ENCODE measurements at places on chromosomes 7 and 10.

DNA sequence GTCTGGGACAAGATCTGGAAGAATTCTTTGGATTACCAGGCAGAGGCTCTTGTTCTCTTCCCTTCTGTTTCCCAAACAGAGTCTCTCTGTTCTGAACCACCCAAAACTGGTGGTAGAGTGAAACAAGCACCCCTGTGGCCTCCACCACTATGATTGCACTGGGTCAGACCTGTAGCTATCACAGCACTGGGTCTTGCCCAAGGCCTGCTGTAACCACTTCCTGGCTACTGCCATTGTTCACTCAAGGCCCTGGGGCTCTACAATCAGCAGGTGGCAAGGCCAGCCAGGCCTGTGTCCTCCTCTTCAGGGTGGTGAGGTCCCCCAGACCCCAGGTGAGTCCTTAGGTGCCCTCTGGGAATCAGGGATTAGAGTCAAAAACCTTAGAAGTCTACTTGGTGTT lies 4.1 kb upstream of the LRRC17 start:
- DNase-seq: no peak

- no peak for DNase-seq
Measured at GRCh38 chr7:27184337-27185012, 557 bp downstream of the HOXA11 start.

GRCh38 chr10:12655940-12656339 lies 306.6 kb downstream of the CAMK1D start:
- DNase-seq: no peak

DNA sequence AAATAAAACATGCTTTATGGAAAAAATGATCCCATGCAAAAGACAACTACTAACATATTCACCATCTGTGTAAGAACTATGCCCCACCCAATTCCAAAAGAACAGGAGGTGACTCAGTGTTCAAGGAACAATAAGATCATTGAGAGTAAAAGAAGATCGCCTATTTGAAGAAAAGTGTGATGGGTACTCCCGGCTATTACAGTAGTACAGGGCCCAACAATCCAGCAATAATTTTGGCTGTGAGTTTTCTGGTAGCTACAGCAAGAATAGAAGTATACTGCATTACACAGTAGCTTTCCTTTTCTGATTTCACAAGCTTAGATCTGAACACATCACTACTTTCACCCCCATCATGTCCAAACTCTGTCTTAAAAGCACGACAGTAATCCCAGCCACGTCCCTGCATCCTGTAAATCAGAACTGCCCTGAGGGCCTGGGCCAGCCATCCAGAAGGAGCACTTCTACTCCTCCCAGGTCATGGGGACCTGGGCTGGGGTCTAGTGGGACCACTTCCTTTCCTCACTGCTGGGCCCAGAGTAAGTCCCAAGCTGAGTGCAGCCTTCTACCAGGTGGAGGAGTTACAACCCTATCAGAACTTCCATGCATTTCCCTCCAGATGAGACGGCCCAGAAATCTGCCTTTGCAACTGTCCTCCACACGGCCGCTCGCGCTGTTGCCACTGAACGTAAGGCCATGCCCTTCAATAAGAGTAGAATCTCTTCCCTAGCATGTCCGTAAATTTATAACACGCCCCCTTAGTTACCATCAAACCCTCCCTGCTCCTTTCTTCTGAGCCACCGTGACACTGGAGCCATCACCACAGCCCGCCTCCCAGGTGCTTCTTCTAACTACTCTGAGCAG lies 7.9 kb downstream of the ESYT2 start:
- DNase-seq: peak; percentile 68

GRCh38 chr7:106484562-106484961 lies 176.4 kb downstream of the CCDC71L start:
- peak; percentile 14 for DNase-seq

DNA sequence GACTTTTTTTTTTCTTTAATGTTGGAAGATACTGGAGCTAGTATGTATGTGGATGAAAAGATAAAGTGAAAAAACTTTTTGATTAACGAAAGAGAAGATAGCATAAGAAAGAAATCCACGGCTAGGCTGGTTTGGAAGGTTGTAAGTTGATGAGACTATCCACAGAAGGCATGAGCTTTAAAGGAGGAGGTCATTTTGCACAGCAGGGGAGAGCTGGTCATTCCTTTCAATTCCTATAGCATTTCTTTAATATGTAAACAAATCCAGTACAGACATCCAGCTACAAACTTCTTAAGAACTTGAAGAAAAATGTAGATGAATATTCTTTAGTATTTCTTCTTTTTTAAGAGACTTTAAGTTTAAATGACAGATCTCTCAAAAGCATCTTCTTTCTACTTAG lies 281.3 kb downstream of the CACNA2D1 start:
- DNase-seq: peak; percentile 46

GRCh38 chr10:76206797-76207352 lies 775.5 kb downstream of the LRMDA start:
- DNase-seq: no peak

- DNase-seq: no peak
Measured at GRCh38 chr7:98228801-98229200, 17.6 kb downstream of the BHLHA15 start.

DNA sequence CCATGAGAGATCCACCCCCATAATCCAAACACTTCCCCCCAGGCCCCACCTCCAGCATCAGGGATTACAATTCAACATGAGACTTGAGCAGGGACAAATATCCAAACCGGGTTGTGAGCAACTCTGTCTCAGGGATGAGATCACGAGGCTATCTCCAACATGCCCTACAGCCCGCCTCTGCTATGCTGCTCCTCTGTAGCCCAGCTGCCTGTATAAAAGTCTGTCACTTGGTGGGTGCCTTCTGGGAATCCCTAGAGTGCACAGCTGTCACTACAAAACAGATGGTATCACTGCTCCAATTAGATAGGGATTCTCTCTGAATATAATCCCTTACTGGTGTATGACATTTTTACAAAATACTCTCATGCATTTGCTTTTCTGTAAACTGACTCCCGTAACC lies 114.9 kb upstream of the NANOS1 start:
- no peak for DNase-seq

DNA sequence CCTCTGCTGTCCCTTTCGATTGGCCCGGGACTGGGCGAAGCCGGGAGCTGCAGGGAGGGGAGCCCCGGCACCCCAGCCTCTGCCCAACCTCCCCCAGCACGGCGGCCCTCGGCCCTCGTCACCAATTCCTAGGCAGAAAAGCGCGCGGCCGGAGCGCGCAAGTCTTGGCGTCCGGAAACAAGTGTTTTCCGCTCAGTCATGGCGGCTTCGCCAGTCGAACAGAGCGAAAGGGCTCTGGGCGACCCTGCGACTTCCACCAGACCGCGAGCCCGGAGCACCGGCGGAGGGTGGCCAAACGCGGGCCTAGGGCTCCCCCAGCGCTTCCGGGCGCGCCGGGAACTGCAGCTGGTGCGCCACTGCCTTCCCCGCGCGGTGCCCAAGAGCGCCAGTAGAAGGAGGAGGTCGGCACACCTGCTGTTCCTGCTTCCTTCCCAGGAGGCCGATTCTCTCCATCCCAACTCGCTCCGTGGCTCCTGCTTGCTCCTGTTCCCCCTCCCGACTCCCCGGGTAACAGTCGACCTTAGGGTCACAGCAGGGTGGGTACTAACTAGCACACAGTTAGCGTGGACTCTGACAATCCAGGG lies 729.9 kb downstream of the ZWINT start:
- DNase-seq: peak; percentile 8

GRCh38 chr7:95871075-95871848 lies 98.9 kb downstream of the DYNC1I1 start:
- DNase-seq: peak; percentile 49

GRCh38 chr7:124784879-124785818 lies 19.6 kb upstream of the GPR37 start:
- peak; percentile 47 for DNase-seq

- DNase-seq: no peak
Measured at GRCh38 chr10:72598769-72599701, 26.8 kb downstream of the MICU1 start.

DNA sequence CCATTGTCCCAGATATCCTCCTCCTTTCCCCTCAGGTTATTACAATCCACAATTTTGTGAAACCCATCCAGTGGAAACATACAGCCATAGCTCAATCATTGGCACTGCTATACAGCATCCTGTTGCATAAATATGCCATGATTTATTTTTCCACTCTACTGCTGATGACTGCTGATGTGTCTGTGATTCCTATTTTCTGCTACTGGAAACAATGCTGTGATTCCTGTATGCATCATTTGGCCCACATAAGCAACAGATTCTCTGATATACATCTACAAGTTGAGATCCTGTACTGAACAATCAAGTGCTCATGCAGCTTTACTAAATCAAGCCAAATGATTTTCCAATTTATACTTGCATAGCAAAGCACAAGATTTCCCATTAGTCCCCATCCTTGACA lies 39.6 kb downstream of the CUL2 start:
- DNase-seq: no peak

DNA sequence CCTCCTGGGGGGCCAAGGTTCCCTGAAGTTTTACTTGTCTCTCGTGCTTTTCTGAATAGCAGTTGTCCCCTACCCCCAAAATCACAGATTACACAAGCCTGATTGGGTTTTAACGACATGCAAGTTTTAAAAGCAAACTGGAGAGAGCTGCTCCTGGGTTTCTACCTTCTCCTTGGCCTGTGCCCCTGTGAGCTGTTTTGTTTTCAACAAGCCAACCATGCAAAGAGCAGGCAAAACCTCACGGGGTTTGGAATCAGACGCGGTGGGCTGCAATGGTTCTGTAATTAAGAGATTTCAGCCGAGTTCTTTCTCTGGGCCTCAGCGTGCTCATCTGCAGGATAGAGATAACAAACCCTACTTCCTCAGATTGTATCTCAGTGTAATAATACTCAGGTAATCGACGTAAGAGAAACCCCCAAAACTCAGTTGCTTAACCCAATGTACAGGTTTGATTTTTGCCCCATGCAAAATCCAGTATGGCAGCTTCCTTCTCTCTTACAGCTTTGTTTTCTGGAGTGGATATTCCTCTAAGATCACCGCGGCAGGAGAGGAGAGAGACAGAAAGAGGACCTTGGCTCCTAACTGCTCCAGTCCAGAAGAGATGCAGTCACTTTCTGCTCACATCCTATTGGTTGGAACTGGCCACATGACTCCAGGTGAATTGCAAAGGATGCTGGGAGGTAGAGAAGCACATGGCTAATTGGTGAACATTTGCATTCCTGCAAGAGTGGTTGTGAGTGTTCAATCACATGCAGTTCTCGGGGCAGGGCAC lies 42.0 kb downstream of the MYL10 start:
- DNase-seq: no peak

DNA sequence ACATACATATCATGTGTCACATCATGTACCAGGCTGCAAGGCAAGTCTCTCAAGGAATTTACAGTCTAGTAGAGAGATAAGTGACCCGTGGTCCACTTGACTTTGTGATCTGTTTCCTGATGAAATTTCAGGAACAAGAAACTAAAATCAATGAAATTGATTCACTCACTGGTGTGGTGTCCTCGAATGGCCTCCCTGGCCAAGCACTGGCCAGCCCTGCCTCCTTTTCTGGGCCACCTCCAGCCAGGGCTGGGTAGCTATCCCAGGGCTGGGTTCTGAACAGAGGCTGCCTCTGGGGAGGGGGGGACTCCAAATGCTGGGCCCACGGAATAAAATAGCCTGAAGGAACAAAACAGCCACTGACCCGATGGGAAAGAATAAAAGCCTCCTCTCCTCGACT lies 182.2 kb downstream of the HERPUD2 start:
- no peak for DNase-seq

- DNase-seq: no peak
Measured at GRCh38 chr7:91356915-91357314, 92.7 kb downstream of the FZD1 start.

DNA sequence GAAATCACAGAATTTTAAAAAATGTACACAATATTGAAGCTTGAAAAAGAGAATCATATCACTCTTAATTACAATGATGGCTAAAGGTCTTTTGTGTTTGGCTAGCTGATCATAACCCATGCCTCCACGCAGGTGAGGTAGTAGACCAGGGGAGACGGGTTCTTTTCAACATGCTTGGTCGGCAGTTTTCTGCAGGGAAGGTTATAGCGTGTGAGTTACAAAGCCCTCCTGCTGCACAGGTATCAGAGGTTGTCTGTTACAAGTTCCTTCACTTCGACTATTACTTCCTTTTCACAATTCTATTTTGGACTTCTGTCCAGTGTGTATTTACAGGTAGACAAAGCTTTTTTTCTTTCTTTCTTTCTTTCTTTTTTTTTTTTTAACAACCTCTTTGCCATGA lies 127.1 kb upstream of the PRPS1L1 start:
- DNase-seq: no peak

- no peak for DNase-seq
Measured at GRCh38 chr10:50506861-50507573, 116.7 kb downstream of the SGMS1 start.

DNA sequence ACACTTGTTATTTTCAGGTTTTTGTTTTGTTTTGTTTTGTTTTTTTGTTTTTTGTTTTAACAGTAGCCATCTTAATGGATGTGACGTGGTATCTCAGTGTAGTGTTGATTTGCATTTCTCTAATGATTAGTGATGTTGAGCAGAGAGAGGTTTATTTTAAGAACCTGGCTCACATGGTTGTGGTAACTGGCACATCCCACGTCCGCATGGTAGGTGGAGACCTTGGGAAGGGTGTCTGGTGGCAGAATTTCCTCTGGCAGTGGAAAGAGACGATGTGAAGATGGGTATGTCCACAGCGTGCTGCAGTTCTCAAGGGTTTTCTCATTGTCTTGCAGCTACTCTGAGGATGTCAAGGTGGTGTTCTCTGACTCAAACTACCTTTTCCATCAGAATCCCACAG lies 252.2 kb downstream of the GALNT17 start:
- DNase-seq: no peak

DNA sequence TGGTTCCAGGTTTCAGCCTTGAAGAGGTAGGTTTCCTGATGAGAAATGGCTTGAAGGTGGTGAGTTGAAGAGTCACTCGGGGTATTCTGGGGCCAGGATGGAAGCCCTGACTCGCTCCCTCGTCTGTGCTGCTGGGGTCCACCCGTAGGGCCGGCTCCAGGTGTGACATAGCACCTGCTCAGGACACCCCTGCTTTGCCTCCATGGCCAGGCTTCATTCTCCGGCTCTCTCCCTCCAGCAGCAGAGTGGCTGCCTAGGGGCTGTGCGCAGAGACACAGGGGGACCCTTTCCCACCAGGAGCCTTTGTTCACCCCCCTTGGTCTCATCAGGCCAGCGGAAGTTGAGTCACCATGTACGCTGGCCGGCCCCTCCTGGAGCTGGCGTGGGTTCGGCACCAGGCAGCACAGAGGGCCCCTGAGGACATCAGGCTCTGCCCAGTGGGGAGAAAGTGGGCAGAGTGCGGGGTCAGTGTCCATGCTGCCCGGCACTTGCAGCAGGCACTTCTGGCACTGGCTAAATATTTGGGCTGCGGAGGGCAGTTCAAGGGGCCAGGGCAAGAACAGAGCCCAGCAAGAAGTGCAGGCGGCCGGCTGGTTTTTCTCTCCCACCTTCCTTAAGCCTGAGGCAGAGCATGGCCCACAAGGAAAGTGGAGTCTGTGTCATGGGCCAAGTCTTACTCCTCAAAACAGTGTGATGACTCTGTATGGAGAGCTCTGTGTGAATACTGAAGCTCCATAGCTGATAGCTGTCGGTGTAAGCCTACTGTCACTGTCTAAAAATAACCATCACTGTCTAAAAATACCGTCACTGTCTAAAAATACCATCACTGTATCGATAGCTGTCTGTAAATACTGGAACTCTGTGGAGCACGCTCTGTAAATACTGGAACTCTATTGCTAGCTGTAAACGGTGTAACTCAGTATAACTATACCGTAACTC lies 3.7 kb upstream of the PRKAR1B start:
- no peak for DNase-seq
